ENCODE measurements at places on chromosomes 6 and 20. TPM values are rescaled to one million over a fixed set of nuclear protein-coding genes. Genes with fewer than 3 reads are reported as not detected.

The ELOVL4 gene
- 5.6 TPM for total RNA-seq

The HSPA12B gene
- total RNA-seq = 0.46 TPM

The POPDC3 gene
- 8.2 TPM for total RNA-seq

The SLC52A3 gene
- not detected for total RNA-seq

The AAR2 gene
- total RNA-seq = 19.3 TPM

The CST3 gene
- 114 TPM for total RNA-seq

The RIMS4 gene
- total RNA-seq = under 0.01 TPM

The CARMIL1 gene
- 26.2 TPM for total RNA-seq

The TP53TG5 gene
- total RNA-seq = under 0.01 TPM

The C20orf96 gene
- 2.4 TPM for total RNA-seq

The KCNK17 gene
- not detected for total RNA-seq

The TREM2 gene
- 0.57 TPM for total RNA-seq

The KHDC1L gene
- total RNA-seq = not detected

The TREM1 gene
- total RNA-seq = 2.7 TPM

The ZNF311 gene
- total RNA-seq = 1.9 TPM

The SLC22A16 gene
- not detected for total RNA-seq

The NECAB3 gene
- total RNA-seq = 33.2 TPM

The C6orf15 gene
- not detected for total RNA-seq

The C20orf204 gene
- total RNA-seq = 0.92 TPM

The PDE7B gene
- total RNA-seq = 58.1 TPM

The PROKR2 gene
- not detected for total RNA-seq

The RPS6KA2 gene
- 109 TPM for total RNA-seq

The BMP7 gene
- total RNA-seq = not detected

The ZBTB22 gene
- 20.2 TPM for total RNA-seq

The BTN1A1 gene
- not detected for total RNA-seq

The EDN3 gene
- not detected for total RNA-seq

All from smooth muscle cell of bladder (primary cell).